ENCODE measurements at places on chromosomes 3 and 15. TPM values are rescaled to one million over a fixed set of nuclear protein-coding genes. Genes with fewer than 3 reads are reported as not detected.

The CHRNA7 gene
- 0.43 TPM for total RNA-seq

The DPPA2 gene
- not detected for total RNA-seq

The FAM3D gene
- not detected for total RNA-seq

The GOLGA8N gene
- total RNA-seq: 44.6 TPM

The UTS2B gene
- total RNA-seq: not detected

The CPLX3 gene
- total RNA-seq: 0.28 TPM

The TPRG1 gene
- total RNA-seq: 42.4 TPM

The ANKRD63 gene
- 0.26 TPM for total RNA-seq

The FBXO40 gene
- not detected for total RNA-seq

The PLIN1 gene
- 0.79 TPM for total RNA-seq

The HTR3E gene
- total RNA-seq: not detected

The RAB6B gene
- 0.39 TPM for total RNA-seq

The ARHGEF3 gene
- 130 TPM for total RNA-seq

The CFAP100 gene
- not detected for total RNA-seq

The AADAC gene
- not detected for total RNA-seq

The RHCG gene
- not detected for total RNA-seq

The SNURF gene
- 27.3 TPM for total RNA-seq

The GNAT1 gene
- total RNA-seq: not detected

The FAM98B gene
- total RNA-seq: 24.1 TPM

The ATR gene
- 36.9 TPM for total RNA-seq

The GOLGA6L7 gene
- not detected for total RNA-seq
